ENCODE measurements at places on chromosomes 2 and 18. TPM values are rescaled to one million over a fixed set of nuclear protein-coding genes. Genes with fewer than 3 reads are reported as not detected.

Gene CFAP210
- total RNA-seq = 5.3 TPM

Gene PTH2R
- total RNA-seq = 3.3 TPM

Gene RPRM
- total RNA-seq = 154 TPM

Gene SRD5A2
- not detected for total RNA-seq

Gene KLF11
- total RNA-seq = 13.0 TPM

Gene GALNT5
- total RNA-seq = under 0.01 TPM

Gene LHCGR
- total RNA-seq = under 0.01 TPM

Gene C1QL2
- total RNA-seq = 0.41 TPM

Gene GPR148
- not detected for total RNA-seq

Gene TTN
- 1.6 TPM for total RNA-seq

Gene REG3G
- not detected for total RNA-seq

Gene BZW1
- 437 TPM for total RNA-seq

Gene CYP1B1
- total RNA-seq = 7.3 TPM

Gene SLC16A14
- 62.0 TPM for total RNA-seq

Gene CYP27C1
- 2.4 TPM for total RNA-seq

Gene RUFY4
- total RNA-seq = not detected

Gene TRABD2A
- total RNA-seq = 0.41 TPM

Gene TUBA4B
- not detected for total RNA-seq

Gene CNTNAP5
- total RNA-seq = 30.6 TPM

Gene ST8SIA3
- total RNA-seq = 18.8 TPM

Gene TTR
- total RNA-seq = 0.82 TPM

Gene HRH4
- total RNA-seq = not detected

Gene ARHGAP15
- 19.2 TPM for total RNA-seq

Gene NTSR2
- 0.82 TPM for total RNA-seq

Gene ITPRIPL1
- total RNA-seq = 4.9 TPM

Gene FEV
- not detected for total RNA-seq

Data from frontal cortex (tissue), 4 donors.